ENCODE measurements at places on chromosomes 6 and 20.

- DNase-seq, result no peak
Observed at GRCh38 chr20:22586645-22587310, 2.4 kb upstream of the FOXA2 start.

GRCh38 chr20:33145521-33145920 is 22.4 kb upstream of the BPIFA2 start:
- DNase-seq, result no peak

DNA sequence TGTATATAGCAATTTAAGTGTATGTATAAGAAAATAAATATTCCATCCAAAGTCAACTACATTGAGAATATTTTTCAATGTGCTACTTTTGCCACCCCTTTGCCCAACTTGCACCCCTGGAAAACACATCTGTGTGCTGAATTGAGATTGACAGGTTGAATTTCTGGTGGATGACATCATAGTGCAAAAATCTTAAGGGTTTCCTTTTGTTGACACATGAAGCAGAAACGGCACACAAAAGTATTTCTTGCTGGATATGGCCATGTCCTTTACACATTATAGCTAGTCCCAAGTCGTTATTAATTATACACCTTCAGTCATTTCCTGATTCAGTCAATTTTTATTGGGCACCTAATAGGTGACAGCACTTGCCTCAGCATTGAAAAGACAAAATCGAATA is 188.7 kb upstream of the FBXL4 start:
- no peak for DNase-seq

GRCh38 chr6:155158030-155158843 is 105.6 kb upstream of the CLDN20 start:
- no peak for DNase-seq

DNA sequence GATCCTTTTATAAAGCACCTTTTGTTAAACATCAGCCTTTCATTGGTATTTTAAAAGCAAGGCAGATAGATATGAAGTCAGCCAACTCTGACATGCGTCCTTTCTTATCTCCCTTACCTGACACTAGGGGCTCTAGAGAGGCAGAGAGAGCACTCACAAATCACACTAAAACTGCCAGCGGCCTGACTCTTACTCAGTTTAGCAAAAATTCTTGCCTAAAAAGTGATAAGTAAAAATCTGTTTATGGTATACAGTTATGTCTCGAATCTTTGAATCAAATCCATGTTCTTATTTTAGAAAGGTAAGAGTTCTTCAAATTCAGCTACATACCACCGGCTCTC is 10.4 kb upstream of the TDRD6 start:
- DNase-seq, result no peak

DNA sequence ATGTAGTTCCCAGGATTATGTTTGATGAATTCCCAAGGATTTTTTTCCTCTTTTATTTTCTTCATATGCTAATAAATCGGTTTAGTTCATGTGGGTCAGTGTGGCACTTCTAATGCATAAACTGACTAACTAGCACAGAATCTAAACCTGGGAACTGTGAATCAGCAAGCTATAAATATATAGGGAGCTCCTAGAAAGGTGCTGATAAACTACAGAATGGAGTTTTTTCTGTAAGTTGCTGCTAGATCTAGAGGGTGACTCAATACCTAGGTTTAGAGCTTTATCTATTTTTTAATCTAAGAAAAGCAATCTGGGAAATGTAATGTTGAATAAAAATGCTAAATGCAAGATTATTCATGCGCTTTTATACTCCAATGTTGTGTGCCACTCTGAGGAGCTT is 118.8 kb upstream of the PTCHD4 start:
- DNase-seq, result no peak

GRCh38 chr20:6704132-6704861 is 63.2 kb upstream of the BMP2 start:
- DNase-seq, result no peak

DNA sequence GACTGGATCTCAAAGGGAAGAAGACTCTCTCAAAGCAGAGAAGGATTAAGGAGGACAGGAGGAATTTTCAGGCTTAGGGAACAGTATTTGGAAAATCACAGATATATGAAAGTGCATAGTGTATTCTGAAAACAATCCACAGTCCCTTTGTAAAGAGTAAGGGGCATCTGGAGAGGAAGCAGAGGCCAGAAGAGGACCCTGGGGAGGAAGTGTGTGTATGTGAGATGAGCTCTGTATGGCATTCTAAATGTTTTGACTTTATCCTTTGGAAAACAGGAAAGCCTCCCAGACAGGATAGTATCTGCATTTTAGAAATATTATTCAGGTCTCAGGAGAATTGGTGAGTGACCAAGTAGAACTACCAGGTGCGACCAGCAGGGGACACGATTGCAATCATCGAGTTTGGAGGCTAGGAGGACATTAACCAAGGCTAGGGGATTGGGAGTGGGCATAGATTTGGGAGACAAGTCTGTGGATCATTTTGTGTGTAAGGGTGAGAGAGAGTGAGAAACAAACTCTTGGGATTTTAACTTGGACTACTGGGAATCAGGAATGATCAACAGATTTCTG is 38.3 kb upstream of the FAM184A start:
- no peak for DNase-seq

GRCh38 chr20:55567826-55568225 is 437.5 kb downstream of the CBLN4 start:
- no peak for DNase-seq

- DNase-seq, result no peak
Observed at GRCh38 chr6:137290601-137291261, 71.5 kb upstream of the IFNGR1 start.

DNA sequence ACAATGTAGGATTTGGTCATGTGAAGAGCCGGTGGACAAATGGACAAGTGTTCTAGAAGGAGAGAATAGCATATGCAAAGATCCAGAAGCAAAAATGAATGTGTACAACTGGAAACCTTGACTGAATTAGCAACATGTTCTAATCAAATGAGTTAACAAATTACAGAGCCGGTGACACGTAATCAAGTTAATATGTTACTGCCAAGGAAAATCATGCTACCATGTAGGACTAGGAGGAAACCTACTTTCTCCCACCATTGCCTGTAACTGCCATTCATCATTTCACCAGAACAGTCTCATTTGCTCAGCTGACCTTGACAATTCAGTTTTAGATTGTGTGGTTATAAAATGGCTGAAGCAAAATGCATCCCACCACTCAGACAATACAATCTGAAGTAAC is 179.4 kb downstream of the KIF16B start:
- no peak for DNase-seq

GRCh38 chr6:28661097-28661713 is 135.5 kb downstream of the GPX5 start:
- DNase-seq, result no peak

DNA sequence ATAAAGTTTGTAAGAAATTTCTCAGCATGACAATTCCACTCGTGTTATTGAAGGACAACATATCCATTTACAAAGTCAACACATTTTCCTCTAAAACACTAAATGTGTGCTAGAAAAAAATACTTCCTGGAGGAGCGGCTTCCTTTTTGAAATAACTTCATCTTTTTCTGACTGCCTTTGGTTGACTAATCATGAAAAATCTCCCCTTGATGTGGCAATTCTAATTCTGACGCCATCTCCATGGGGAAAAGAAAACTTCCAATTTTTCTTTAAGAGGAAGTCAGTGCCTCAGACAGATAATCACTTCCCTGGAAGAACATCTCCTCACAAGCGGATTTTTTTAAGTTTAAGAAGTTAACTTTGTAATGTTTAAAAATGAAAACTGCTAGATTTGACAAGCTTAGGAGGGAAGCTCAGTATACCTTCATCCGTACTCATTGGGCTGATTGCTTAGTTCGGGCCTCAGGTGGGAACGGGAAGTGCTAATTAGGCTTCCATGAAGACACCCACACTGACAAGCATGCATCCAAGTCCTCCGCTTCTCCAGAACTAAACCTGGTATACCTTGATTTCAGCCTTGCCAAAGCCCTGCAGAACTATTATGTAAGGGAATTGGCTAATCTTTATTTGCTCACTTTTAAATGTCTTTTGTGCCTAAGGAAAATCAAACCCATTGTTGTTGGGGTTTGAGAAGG is 35.1 kb upstream of the DUSP22 start:
- no peak for DNase-seq

DNA sequence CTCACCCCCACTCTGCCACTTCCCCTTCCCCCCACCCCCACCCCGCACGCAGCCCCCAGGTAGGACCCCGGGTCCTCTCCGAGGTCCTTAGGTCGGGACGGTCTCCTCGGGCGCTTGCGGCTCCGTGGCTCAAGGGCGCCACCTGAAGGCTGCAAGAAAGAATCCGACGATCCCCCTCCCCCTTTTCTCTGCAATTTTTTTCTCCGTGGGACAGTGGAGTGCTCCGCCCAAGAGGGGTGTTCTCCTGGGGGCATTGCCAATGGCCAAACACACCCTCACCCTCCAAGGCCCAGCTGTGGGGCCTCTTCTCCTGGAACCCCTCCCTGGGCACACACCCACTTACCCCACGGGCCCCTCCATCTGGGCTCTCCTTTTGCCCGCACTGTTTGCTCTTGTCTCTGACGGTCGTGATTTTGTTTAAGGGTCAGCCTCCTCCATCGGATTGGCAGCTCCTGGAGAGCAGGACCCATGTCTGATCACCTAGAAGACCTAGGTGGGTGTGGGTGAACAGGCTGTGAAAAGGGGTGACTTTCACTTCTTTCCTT is 1.1 kb upstream of the TMEM74B start:
- no peak for DNase-seq

- DNase-seq, result no peak
Observed at GRCh38 chr6:87699576-87699975, 2.5 kb downstream of the AKIRIN2 start.

DNA sequence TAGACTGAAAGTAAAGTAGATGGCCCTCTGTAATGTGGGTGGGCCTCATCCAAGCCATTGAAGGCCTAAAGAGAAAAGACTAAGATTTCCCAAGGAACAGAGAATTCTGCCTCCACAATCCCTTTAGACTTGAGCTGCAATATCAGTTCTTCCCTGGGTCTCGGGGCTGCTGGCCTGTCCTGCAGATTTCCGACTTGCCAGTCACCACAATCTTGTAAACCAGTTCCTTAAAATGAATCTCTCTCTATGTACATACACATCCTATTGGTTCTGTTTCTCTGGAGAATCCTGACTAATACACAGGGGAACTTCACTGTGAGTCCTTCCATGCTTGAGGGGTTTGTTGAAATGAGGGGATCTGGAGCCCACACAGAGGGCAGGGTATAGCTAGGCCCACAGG is 12.9 kb downstream of the CCDC170 start:
- DNase-seq, result no peak

DNA sequence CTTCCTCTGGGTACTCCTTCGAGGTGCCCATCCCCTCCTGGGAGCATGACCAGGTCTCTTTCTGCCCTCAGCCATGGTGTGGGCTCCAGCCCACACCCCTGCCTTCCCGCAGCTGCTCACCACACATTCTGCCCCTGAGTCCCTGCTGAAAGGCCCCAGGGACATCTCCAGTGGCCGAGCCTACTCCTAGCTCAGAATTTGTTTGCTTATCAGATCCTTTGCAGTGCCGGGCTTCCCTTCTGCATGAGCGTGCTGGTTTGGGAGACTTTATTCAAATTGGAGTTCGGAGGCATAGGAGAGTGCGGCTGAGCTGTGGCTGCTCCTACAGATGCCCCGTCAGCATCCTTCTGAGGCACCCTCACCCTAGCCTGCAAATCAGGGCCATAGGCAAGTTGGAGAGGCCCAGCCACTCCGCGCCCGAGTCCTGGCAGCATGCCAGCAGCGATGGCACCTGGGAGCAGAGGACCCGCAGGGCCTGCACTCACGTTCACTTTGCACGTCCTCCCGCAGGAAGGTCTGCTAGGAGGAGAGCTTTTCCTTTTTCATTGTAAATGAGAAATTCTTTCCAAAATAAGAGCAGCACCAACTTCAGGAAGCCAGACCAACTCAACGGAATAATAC is 327.3 kb downstream of the QKI start:
- no peak for DNase-seq
